ENCODE measurements at places on chromosomes 2 and 18.

DNA sequence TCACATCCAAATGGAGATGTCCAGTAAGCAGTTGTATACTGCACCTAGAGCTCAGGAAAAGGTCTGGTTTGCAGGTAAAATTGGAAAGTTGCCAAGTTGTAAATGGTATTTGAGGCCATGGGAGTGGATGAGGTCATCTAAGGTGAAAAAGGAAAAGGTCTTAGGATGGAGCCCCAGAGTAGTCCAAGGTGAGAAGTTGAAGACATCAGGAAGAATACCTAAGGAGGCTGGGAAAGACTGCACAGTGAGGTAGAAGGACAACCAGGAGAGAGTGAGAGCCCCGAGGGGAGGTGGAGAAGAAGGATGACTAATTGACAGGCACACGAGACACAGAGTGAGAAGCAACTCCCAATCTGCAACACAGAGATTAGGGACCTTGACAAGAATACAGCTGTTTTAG lies 10.7 kb downstream of the DPP4 start:
- DNase-seq = no peak

DNA sequence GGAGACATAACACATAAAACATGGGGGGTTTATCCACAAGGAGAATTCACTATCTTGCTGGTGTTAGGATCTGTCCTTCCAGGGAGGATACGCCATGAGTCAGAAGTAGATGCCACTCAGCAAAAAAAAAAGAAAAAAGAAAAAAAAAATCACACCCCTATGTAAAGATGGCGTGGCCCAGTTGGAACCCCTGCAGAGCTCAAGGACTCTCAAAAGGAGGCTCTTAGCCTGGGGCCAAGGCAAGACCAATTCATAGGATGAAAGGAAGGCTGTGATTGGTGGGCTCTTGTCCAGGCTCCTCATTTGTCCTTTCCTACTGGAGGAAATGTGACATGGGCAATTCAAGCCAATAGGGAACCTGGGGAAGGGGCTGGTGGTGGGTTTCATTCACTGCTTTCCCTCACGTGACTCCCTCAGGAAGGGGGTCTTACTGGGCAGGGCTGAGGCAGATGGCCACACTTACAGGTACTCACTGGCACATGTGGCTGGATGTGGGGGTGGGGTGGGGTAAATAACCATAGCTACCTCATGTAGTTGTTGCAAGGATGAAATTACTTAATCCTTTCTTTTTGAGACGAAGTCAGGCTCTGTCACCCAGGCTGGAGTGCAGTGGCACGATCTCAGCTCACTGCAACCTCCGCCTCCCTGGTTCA lies 38.7 kb upstream of the HAAO start:
- DNase-seq = peak; percentile 5

GRCh38 chr2:230781130-230781797 lies 68.6 kb downstream of the CAB39 start:
- DNase-seq = no peak

GRCh38 chr2:229673676-229674075 lies 40.7 kb downstream of the DNER start:
- no peak for DNase-seq

- DNase-seq = no peak
These were observed 149.4 kb upstream of the PTPRM start for GRCh38 chr18:7417727-7418126.

DNA sequence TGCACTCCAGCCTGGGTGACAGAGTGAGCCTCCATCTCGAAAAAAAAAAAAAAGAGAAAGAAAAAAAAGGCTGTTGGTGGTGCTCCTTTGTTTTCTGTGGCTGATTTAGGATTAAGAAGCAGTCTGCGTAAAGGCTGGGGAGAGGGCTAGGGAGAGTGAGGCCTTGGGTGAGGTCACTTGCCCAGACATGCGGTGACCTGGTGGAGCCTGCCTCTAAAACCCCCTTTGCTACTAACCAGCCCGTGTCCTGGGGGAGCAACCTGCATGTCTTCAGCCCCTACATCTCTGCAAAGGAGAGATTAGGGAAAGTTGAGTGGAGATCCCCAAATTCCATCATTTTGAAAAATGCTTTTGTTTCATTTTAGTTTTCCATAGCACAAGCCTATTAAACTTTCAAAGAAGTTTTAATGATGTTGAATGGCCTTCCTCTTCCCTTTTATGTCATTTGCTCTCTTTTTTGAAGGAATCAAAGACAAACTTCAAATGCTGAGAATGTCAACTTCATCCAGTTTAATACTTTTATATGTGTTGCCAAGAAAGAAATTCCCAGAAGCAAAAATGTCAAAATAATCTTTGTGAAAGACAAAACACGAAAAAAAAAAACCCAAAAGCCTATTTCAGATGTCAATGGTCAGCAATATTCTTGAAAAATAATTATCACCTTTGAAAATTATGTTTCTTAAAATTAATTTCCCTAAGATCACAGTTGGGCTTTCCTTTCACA lies 38.9 kb upstream of the RALBP1 start:
- no peak for DNase-seq

DNA sequence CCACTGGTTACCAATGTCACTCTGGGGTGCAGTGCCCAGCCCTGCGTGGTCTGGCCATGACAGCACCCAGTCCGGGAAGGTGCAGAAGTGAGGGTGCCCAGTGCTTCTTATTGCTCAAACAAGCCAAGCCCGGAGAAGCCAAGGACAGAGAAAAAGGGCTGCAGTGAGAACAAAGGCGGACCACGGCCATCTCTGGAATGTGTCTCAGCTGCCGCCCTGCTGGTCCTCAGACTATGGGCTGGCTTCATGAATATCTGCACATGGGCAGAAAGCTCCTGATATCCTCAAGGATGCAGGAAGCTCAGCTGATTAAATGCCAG lies 28.7 kb downstream of the COPS9 start:
- no peak for DNase-seq

DNA sequence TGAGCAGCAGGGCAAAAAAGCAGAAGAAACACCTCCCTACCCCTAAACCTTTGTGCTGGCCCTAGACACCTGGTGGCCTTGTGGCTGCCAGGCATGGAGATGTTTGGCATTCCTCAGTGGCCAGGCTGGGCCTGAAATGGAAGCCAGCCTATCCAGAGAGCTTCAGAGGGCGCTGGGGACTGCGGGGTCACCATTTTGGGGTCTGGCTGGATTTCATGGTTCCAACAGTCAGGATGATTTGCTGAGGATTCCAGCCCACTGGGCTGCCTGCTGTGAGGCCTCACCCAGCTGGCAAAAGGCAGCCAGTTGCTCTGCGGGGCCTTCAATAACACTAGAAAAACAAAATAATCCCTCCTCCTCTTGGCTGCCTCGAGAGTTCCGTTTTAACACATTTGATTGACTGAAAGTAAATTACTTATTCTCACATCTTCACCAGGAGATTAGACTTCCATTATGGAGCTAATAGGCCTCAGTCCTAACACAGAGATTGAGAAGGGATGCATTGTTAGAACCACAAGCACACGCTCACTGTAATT lies 154.1 kb downstream of the EN1 start:
- no peak for DNase-seq

- no peak for DNase-seq
These were observed 25.9 kb downstream of the MBD5 start for GRCh38 chr2:148046802-148047201.

- DNase-seq = no peak
These were observed 81.8 kb downstream of the INO80D start for GRCh38 chr2:206004004-206004693.

GRCh38 chr2:8836971-8837794 lies at the start of gene KIDINS220:
Gene KIDINS220, minus strand, starts transcription at chr2:8837613. Its CDS starts 10,520 bp downstream, at chr2:8827093.
- DNase-seq = peak; percentile 87

DNA sequence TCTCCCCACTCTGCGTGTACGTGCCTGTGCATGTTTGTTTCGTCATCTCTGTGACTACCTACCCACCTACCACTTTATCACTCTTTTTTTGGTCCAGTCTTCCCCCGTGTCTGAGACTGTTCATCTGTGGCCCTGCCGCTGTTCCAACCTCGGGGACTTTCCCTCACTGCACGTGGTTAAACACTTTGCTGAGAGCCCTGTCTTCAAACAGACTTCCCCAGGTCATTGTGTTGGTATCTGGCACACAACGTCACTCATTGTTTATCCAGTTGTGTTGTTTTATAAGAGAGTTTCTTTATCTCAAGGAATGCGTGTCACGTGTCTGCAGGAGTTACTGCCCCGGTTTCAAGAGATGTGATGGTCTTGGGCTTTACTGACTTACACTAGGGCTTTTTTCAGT lies 262.0 kb upstream of the RASGRP3 start:
- DNase-seq = no peak

DNA sequence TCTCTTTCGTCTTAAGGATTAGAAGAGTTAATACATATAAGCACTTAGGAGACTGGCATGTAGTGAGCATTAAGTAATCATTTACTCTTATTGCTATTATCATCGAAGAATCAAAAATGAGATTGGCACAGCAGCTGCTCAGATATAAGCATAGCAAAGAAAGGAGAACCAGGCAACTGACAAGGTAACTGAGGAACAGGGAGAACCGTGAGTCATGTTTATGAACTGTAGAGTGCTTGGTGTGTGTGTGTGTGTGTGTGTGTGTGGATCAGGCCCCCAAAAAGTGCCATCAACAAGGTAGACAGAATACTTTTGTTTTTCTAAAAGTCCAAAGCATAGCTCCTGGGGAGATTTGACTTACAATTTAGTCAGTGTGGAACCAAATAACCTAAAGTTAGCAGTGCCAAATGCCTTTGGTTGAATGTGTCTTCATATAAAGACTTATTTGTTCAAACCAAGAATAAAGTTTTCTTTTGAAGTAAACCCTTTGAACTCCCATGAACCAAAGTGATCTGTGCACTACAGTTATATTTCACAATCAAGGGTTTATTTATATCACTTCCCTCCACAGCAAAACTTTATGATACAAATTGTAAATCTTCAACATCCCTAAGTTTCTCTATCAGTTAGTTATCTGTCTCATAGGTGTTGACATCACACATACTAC lies 660.6 kb downstream of the NYAP2 start:
- DNase-seq = no peak

DNA sequence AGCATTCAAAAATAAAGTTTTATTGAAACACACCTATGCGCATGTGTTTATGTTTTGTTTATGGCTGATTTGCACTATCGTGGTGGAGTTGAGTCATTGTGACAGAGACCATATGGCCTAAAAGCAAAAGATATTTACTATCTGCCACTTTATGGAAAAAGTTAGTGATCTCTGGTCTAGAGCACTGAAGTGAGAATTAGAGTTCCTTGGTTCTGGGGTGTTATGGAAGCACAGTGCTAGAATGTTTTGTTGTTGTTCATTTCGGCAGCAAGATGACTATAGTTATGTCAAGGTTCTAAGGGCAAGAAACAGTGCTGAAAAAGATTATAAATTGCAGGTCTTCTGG lies 416.5 kb downstream of the SLC4A3 start:
- no peak for DNase-seq

- DNase-seq = no peak
These were observed 7.1 kb upstream of the EML6 start for GRCh38 chr2:54716375-54716774.

GRCh38 chr2:235702186-235702585 lies 208.3 kb downstream of the AGAP1 start:
- no peak for DNase-seq

- peak; percentile 53 for DNase-seq
These were observed 70.4 kb downstream of the CWC22 start for GRCh38 chr2:179936654-179937053.

DNA sequence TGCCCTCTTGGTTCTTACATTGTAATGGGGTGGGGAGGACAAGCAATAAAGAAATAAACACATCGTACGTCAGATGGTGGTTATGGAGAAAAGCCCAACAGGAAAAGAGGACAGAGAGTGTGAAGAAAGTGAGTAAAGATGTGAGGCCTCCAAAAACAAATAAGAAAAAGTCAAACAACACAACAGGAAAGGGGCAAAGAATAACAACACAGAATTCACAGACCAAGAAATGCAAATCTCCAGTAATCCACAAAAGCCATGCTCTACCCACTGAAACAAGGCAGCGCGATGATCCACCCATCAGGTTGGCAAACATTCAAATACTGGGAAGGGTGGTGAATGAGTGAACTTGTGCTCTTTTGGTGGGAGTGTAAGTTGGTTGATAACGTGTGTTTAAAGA lies 16.7 kb upstream of the DUSP2 start:
- no peak for DNase-seq

DNA sequence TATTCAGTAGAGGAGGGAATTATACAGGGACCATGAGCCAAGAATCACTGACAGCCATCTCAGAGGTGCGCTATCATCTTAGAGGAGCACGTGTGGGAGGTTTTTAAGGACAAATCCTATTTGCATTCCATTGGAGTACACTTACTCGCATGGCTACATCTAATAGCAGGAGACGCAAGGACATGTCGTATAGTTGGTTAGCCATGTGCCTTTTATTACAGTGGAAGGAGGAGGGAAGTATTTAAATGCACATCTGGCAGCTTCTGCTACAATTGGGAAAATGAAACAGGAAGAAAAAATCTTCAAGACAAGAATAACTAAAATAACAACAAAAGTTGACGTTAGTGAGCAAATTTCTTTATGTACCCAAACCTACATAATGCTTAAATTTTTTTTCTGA lies 86.5 kb upstream of the UGP2 start:
- no peak for DNase-seq

DNA sequence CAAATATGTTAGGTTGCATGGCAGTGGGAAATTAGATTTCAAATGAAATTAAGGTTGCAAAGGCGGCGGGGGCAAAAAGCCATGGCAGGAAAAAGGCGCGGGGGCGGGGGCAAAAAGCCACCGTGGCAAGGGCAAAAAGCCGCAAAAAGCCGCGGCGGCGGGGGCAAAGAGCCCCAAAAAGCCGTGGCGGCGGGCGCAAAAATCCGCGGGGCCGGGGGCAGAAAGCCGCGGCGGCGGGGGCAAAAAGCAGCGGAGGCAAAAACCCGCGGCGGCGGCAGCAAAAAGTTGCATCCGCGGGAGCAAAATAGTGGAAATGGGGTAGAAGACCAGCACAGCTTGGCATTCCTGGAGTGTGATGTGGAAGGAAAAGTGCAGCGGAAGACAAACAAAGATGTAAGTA lies 417.1 kb downstream of the ANKRD30B start:
- DNase-seq = no peak

DNA sequence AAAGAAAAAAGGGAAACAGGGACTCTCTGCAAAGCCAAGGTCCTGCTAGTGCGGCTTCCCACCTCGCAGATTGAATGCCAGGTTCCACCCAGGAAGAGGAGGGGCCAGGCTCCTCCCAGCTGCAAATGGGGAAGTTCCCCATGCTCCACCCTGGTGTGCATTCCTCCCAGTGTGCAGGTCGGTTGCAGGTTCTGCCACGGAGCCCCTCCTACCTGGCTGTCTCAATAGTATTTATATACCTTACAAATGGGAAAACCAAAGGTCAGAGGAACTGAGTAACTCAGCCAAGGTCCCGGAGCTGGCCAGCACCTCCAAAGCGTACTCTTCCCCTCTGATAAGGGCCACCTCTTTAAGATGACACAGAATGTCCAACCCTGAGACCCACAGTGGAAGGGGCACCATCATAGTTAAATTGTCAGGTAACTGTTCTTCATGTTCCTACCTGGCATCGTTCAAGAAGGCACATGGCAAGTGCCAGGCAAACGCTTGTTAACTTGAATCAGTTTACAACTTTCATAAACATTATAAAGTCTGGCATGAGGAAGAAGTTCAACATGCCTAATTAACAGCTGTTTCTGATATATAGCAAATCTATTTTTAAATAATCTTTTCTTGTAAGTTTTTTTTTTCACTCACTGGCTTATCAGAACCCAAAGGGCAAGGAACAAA lies 35.5 kb downstream of the POU3F3 start:
- DNase-seq = peak; percentile 89

GRCh38 chr2:197399887-197400540 lies 34.8 kb downstream of the SF3B1 start:
- no peak for DNase-seq

GRCh38 chr2:74745766-74746165 lies 88.2 kb upstream of the HK2 start:
- peak; percentile 46 for DNase-seq

GRCh38 chr2:145156199-145156598 lies 636.3 kb upstream of the ZEB2 start:
- no peak for DNase-seq

Data from left colon (tissue), 2 donors.